ENCODE measurements at places on chromosomes 13 and 19. TPM values are rescaled to one million over a fixed set of nuclear protein-coding genes. Genes with fewer than 3 reads are reported as not detected.

C5AR1 gene
- 2.2 TPM for total RNA-seq

F10 gene
- total RNA-seq = 31.0 TPM

CBLC gene
- total RNA-seq = 71.5 TPM

PGLYRP2 gene
- total RNA-seq = 0.23 TPM

TYROBP gene
- 29.9 TPM for total RNA-seq

DNA sequence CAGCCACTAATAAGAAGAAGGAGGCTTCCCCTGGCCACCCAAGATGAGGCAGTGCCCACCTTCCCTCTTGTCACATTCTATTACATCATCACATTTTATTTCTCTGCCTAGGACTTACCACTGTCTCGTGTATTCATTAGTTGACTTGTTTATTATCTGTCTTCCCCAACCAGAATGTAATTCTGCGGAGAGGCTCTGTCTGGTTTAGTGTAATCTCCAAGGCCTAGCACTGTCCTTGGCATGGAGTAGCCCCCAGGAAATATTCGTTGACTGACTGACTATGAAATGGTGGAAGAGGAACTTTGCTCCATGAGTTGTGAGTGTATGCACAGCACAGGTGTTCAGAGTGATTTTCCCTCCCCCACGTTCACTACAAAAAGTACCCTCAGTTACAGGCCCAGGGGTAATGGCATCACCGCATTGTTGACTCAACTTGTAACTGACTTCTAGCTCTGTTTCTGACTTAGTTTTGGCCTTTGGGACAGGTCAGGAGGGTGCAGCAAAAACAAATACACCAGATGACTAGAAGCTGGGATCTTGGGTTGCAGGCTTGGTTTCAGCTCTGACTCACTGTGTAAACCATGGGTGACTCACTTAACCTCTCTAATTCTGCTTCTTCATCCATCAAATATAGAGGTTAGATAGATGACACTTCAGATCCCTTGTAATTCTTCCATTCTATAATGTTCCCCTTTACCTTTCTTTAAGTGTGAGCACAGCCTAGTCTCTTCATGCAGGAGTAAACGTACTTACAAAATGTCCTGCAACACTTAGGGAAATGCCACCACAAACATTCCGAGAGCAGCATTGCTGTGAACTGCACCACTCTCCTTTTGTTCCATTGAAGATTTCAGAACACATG, 229.7 kb downstream of the KCNRG start:
- no peak for DNase-seq

GRCh38 chr19:17103177-17103576, 27.6 kb downstream of the MYO9B start:
- DNase-seq = no peak

GRCh38 chr13:41577436-41577835, 120.1 kb downstream of the RGCC start:
- peak; percentile 90 for DNase-seq

DNA sequence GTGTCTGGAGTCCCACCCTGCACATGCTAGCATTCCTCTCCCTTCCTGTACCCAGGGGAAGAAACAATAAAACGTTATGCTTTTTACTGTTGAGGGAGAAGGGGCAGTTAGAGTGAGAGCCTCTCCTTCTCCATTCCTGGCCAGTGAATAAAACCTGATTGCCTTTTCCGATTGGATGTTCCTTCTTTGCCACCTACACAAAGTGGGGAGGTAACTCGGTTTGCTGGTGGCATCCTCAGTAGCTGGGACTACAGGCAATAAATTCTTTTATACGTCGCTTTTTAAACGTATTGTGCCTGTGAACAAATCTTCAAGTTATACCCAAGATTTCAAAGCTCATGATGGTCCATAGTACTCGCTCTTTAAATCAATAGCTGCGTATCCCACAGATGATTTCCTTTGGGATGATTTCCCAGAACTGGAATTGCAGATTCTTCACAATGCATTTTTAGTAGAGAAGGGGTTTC, 660 bp upstream of the MVB12A start:
- no peak for DNase-seq

DNA sequence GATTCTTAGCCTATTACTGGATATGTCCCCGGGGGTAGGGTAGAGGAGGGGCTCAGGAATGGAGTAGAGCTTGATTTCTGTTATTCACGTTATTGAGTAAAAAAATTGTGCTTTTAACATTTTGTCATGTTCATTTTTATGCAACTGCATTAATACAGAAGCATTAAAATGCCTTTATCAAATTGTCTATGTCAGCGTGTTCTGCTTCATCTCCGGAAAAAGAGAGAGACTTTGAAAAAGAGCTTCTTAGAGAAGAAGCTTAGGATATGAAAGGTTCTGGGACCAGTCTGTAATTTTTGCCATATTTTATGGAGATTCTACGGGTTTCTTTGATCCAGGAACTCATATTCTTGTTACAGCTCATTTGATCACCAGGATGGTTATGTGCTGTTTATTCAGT, 82.0 kb downstream of the SLC10A2 start:
- no peak for DNase-seq

DNA sequence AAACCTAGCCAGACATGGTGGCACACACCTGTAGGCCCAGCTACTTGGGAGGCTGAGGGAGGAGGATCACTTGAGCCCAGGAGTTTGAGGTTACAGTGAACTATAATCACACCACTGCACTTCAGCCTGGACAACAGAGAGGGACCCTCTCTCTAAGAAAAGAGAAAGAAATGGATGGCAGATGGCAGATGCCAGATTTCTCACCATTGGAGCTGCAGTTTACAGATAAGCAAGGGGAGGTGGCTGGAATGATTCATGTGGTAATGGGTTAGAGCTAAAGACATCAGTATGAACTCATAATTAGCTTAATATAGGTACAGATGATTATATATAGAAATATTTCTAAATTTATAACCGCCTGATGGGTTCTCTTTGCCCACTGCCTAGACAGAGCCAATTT, 80.1 kb upstream of the IPO5 start:
- no peak for DNase-seq

DNA sequence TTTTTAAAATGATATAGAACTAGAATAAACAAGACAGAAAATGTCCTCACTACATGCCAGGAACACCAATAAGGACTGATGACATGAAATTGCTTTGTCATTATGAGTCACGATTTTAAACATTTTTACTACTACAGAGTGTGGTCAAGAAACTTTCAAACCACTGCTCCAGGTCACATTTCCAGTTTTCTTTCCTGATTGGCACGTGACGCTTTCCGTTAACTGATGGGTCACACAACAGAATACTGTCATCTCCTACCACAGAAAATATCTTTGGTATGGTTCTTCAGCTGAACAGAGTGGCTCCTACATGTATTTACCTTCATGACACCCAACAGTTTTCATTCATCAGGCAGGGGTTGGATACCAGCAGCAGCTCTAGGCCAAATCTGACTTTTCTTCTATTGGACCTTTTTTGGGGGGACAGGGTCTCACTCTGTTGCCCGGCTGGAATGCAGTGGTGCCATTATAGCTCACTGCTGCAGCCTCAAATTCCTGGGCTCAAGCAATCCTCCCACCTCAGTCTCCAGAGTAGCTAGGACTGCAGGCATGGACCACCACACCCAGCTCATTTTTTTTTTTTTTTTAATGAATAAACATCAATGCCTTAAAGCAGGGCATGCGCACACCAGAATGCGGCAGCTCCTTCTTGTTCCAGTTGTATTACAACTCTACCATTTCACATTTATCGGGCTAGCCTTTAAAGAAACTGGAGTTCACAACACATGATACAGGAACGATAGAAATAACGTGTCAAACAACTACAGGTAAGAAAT, 147.4 kb downstream of the RNF17 start:
- no peak for DNase-seq

DNA sequence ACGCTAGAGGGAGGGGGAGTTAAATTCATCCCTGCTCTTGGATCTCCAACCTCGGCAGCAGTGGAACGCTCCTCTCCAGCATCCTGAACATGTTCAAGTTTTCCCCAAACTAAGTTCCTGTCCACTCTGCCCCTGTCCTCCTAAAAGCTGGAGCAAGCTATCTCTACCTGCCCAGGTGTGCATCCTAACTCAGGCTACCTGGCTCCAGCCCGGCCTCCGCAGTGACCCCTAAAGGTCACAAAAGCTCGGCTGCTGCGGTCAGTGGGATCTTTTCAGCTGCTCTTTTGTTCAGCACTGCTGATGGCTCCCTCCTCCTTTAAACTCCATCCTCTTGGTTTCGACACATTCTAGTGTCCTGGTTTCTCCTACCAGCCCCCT, 1.4 kb downstream of the DCUN1D2 start:
- DNase-seq = no peak

Measured in lower leg skin (tissue), 4 donors.